ENCODE measurements at places on chromosomes 3 and 15.

DNA sequence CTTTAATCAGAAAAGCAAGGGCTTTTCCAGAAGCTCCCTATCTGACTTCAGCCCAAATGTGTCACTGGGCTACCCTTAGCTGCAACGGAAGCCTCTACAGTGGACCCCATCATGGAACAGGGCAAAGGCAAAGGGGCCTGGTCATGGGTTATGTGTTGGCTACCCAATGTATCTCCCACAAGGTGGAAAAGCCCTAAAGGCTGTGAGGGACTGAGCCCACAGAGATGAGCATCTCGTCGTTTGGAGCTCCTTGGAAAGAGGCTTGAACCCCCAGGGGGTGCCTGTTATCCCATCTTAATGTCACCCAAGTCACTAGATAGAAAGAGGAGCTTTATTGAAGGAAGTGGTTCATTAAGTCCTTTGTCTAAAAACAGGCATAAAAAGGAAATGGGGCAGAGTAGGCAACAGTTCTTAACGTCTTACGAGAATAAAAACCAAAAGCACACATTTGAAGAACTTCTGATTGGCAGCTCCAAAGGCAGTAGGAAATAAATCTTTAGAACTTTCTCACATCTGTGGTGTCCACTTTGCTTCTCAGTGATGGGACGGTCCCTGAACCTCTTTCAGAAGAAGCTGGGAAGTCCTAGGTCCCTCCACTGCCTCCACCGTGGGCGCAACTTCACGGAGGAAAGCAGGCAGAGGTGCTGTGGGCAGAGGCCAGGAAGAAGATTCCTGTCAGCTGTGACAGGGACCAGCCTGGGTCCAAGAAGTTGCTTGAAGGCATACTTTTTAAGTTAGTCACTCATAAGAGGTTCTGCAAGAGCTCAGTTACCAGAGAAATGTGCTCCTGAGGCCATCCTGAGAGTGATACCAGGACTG lies 93.7 kb downstream of the MYLK start:
- DNase-seq, result no peak

- DNase-seq, result no peak
Observed at GRCh38 chr15:34850121-34850520, 54.8 kb upstream of the ACTC1 start.

GRCh38 chr3:71062037-71062932 lies 521.2 kb downstream of the FOXP1 start:
- DNase-seq, result no peak

GRCh38 chr3:16534640-16535262 lies 21.3 kb upstream of the RFTN1 start:
- DNase-seq, result no peak

DNA sequence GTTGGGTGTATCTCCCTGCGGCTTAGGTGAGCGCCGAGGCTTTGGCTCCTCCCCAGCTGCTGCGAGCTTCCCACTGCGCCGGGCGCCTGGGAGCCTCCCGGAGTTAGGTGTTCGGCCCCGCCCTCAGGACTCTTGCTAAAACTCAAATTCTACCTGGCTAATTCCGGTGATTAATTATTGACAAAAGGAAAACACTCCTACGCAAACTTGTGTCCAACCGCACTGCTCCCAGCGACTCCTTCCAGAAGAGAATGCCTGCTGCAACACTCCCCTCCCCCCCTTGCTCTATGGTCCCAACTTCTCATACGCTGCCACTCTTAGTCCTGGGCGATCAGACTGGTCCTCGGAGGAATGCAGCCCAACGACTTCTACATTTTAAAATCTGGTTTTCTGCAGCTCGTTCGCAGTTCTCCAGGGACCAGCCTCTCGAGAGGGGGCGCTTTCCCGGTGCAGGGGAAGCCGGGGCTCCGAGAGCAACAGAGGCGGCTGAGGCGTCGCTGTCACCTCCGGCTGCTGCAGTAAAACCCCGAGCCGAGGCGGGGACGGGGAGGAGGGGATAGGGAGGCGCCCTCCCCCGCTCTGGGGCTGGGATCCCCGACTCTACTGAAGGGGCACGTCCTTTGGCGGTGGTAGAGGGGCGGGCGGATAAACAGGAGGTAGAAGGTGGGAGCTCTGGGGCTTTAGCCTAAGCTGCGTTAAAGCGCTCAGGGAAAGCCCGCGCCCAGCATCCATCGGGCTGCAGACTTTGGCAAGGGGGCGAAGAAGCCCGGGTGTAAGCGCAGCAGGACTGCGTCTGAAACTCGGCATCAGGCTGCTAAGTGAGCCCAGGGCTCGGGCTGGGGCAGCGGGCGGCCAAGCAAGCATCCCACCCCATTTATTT lies at the start of gene SPTSSB:
TSS of gene SPTSSB (minus strand) at position 77 of the 880 bp plus-strand sequence. CDS start 25,194 bp downstream, outside the sequence.
- DNase-seq, result peak; percentile 35

GRCh38 chr3:55343486-55344357 lies 143.4 kb downstream of the WNT5A start:
- DNase-seq, result no peak

- DNase-seq, result no peak
Observed at GRCh38 chr3:77539014-77539413, 499.1 kb downstream of the ROBO2 start.

DNA sequence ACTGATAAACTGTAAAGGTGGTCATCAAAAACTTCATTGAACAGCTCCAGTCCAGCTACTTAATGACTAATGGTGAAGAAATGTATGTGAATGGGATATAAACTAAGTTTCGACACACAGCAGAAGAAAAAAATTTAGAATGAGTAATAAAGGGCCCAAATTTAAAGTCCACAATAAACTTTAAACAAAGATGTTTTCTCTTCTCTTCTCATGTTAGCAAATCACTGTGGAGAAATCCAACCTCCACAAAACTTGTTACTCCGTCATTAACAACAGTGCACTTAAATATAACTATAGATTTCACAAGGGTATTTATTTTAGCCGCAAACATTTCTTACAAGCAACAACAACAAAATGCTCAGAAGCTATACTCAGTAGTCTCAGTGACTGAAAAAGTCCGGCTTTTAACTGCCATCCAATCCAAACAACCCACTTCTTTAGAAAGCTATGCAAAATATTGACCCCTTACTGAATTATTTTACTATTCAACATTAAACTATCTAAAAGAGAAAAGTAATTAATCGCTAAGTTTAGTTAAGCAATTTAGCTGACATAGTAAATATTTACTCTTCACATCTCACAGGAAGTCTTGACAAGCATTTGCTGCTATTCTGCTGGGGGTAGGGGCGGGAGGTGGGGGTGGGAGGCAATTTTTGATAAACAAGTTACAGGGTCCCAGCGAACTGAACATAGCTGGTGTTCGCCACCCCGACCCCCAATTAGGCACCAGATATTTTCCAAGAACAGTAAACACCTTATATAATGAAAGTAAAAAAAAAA lies 2.4 kb downstream of the IGF2BP2 start:
- peak; percentile 45 for DNase-seq

GRCh38 chr3:157618075-157618760 lies 115.0 kb upstream of the VEPH1 start:
- peak; percentile 28 for DNase-seq
